ENCODE measurements at places on chromosomes 16 and 17.

DNA sequence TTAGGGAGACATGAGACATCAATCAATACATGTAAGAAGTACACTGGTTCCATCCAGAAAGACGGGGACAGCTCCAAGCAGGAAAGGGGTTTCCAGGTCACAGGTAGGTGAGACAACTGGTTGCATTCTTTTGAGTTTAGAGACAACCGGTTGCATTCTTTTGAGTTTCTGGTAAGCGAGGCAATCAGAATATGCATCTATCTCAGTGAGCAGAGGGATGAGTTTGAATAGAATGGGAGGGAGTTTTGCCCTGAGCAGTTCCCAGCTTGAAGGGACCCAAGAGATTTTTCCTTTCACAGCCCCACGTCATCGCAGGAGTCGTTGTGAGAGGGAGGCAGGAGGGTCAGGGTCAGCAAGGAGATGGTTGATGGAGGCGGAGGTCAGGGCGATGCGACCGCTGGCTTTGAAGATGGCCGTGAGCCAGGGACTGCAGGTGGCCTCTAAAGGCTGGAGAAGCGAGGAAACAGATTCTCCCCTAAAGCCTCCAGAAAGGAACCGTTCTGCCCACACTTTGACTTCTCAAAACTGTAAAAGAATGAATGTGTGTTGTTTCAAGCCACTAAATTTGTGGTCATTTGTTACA lies 36.5 kb downstream of the IRF8 start:
- DNase-seq, result no peak

DNA sequence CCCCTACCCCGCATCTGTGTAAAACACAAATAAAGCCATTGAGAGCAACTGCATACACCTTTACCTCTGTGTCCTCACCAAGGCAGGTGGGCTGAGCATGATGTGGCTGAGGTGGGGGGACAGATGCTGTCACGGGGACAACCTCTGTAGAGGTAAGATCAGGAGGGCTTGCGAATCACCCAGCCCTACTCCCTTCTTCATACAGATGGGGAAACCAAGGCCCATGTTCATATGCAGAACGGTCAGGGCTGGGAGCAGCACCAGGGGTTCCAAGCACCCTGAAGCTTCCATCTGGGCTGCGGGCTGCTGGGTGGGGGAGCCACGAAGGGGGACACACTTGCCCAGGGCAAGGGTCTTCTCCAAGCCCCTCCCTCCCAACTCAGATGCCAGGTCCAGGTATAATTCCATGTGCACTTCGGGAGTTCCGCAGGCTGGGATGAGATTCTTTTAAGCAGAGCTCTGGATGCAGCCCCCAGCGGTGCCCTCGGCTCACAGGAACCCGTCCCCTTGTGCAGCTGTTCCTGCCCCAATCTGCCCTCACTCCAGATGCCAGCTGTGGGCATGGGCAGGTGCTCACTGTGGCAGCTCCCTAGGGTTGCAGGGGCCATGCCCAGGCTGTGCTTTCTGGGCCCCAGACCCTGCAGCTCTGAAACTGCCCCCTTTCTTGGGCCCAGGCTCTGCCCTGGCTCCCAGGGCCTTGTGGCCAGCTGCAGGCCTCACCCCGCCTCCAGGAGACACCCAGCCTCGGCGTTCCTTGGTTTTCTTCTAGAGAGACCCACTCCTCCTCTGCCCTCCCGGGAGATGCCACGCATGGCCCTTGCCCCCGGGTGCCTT lies 9.6 kb downstream of the CTRB1 start:
- DNase-seq, result no peak

DNA sequence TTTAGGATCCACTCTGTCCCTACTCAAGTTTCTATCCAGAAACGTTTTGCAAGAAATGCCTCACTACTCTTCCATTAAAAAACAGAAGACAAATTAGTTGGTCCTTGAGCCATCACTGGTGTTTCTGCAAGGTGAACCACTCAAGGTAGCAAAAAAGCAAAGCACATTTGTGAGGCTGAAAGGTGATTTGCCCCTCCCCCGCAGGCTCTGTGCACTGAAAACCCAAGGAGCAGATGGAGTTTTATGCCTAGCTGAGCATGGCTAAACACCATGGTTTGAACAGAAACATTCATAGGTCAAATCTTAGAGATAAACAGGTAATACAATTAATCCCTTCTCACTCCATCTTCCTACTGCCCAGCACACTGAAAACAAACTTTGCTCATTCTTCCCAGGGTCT lies 538.2 kb upstream of the CDH5 start:
- DNase-seq, result no peak

- DNase-seq, result peak; percentile 88
Observed at GRCh38 chr16:83458612-83459011, 349.2 kb upstream of the HSBP1 start.

DNA sequence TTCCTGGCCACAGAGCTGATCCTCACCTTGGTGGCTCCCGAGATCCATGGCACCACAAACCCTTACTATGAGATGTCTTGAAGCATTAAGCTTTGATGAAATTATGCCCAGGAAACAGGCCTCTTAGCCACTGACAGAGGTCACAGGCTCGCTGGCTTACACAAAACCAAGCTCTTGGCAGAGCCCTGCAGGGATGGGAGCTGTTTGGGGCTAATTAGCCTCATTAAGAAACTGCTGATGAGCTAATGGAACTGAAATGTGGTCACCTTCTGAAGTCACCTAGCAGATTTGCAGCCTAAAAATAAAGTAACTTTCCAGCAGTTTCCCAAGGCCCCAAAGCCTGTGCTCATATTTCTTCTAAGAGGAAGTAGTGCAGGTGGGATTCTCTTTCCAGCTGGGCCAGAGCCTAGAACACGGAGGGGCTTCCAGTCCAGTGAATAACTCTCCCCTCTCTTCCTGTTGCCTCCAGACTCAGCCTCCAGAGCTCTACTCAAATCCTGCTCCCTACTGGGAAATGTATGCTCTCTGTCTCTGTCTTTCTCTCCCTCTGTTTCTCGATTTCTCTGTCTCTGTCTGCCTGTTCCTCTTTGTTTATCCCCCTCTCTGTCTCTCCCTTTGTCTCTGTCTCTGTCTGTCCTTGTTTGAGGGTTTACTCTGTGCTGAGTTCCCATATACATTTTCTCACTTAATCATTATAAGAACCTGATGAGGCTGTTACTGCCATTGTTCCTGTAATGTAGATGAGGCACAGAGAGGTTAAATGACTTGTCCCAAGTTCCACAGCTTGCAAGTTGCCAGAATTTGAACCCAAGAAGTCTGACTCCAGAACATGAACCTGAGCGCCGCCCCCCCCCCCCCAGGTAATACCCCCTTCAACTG lies 338.9 kb downstream of the CA10 start:
- DNase-seq, result no peak

DNA sequence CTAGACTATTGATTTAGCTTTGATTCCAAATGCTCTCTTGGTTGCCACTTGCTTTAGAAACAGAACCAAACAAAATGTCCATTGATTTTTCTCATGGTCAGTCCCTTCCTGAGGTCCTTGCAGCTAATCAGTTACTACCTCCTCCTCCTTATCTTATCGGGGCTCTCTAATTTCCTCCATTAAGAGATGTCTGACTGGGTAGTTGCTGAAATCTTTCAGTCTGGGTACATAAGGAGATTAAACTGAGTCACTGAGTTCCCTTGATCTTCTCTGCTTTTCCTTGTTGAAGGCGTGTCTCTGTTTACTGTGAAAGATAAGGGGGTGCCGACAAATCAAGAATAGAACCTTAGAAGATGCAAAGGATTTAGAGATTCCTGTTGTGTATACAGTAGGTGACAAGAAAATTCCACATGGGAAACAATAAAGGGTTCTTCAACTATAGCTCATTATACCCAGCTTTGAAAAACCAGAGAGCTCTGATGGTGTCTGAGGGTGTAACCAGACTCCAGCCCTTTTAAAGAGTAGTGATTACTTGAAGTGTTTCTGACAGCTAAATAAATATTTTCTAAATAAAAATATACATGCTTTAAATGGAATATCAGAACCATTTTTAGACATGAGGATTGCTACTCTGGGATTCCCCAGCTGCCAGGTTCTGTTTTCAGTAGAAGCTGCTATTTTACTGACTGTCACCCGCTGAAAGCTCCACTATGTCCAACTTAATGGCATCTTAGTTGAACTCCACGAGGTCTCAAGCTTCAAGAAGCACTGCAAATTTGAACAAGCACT lies 791.3 kb upstream of the SOX9 start:
- no peak for DNase-seq

GRCh38 chr16:54335230-54335629 lies 48.6 kb upstream of the IRX3 start:
- DNase-seq, result peak; percentile 36

GRCh38 chr16:309476-309875 lies 26.5 kb downstream of the PDIA2 start:
- no peak for DNase-seq

DNA sequence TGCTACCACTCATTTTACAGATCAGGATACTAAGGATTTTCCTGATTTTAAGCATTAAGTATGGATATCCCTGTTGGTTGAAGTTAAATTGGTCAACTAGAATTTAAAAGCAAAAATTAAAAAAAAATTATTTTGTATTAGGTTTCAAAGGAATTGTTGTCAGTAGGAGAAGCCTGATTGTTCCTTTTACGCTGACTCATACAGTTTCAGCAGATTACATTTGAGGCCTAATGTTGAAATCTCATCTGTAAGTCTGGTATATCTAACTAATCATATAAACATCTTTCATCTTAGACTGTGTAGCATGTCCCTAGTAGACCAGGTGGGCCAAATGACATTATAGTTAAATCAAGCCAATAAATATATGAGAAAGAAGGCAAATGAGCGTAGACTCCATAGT lies 83.5 kb downstream of the FTO start:
- no peak for DNase-seq

- no peak for DNase-seq
Observed at GRCh38 chr16:68217506-68217905, 18.4 kb downstream of the ESRP2 start.

- no peak for DNase-seq
Observed at GRCh38 chr17:38747463-38748148, 530 bp downstream of the PCGF2 start.

GRCh38 chr16:65965628-65966027 lies 400.9 kb upstream of the CDH5 start:
- DNase-seq, result no peak

DNA sequence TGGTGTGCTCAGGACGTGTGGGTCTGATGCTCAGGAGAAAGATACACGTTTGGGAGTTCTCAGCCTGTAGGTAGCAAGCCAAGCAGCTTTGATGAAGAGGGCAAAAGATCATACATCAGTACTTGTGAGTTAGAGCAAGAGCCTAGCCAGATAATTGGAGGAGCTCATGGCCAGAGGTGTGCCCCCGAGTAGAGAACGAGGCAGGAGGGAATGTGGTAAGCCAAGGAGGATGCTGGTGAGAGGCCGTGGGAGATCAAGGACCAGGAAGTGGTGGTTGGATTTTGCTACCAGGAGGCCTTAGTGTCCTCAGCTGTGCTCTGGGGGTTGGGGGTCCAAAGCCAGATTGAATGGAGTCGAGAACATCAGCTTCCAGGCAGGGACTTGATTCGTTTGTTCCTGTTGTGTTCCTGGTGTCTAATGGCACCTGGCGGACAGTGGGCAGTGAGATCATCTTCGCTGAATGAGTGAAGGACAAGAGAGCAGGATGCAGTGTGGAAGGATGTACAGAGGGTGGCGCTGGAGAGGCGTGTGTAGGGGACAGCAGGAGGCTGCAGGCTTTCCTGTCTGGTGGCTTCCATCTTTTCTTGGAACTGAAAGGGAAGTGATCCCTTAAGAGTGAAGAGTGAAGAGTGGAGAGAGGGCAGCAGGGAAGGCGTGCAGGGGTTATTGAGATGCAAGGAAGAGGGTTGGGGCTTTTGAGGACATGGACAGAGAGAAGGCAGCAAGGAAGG lies 11.6 kb downstream of the FBXL19 start:
- DNase-seq, result peak; percentile 31

DNA sequence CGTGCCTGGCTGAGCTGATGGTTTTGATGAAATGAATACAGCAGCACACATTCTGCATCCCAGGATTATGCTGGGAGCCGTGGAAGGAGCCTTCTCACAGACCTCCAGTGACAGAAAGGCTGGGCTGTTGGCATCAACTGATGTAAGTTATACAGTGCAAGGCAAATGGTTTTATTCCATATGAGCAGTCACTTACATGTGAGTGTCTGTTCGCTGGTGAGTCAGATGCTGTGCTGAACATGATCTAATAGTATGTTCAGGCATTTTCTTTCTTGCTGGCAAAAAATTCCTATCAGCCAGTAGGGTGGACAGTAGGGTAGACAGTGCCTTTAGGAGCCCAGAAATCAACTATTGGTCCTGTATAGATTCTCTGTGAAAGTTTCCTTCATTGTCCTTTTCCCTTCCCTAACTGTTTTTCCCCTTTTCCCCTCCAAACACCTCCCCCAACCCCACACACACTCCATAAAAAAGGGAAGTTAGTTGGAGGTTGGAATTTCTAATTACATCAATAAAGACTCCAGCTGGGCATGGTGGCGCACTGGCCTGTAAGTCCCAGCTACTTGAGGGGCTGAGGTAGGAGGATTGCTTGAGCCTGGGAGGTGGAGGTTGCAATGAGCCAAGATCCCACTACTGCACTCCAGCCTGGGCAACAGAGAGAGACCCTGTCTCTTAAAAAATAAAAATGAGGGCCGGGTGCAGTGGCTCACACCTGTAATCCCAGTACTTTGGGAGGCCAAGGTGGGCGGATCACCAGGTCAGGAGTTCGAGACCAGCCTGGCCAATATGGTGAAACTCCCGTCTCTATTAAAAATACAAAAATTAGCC lies 36.2 kb downstream of the LDHD start:
- DNase-seq, result peak; percentile 81

GRCh38 chr16:14133907-14134306 lies 62.8 kb downstream of the MRTFB start:
- no peak for DNase-seq

GRCh38 chr17:49875685-49876084 lies 27.8 kb upstream of the TAC4 start:
- no peak for DNase-seq

DNA sequence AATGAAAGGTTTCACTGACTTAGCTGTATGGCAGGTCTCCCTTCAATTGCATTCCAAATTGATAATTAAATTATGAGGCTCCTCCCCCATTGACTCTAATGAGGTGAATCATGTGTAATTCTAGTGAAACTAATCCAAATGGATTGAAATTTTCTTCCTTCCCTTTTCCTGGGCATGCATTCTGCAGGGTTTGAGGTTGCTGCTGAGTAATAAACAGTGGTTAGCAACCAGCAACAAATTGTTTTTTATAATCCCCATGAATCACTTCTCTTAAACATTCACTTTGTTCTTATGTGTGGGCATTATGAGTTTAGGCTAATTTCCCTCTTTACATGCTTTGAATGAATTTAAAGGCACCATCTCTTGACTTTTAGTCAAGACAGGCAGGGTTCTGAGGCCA lies 43.4 kb downstream of the MYOCD start:
- DNase-seq, result peak; percentile 37

GRCh38 chr17:7235693-7236665 lies 1.7 kb upstream of the DVL2 start:
- peak; percentile 28 for DNase-seq
